8988T (cell line): ENCODE measurements at places on chromosomes 12 and 14.

DNA sequence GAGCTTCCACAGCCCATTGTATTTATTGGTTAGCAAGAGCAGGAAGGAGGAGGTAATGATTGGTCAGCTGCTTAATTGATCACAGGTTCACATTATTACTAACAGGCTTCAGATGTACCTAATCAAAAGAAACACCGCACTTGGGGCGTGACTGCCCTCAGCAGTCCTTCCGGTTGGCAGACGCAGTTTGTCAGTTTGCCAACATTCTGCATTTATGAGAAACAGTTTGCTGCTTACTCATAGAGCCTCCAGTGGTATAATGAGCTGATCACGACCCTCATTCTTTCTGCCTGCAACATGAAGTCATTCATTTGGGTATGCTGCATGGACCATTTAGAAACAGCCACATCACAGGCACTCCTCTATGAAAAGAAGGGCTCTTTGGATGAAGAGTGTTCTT lies 42.5 kb upstream of the PPM1H start:
- DNase-seq: no peak

GRCh38 chr12:113820309-113820708 lies 145.8 kb downstream of the RBM19 start:
- no peak for DNase-seq

DNA sequence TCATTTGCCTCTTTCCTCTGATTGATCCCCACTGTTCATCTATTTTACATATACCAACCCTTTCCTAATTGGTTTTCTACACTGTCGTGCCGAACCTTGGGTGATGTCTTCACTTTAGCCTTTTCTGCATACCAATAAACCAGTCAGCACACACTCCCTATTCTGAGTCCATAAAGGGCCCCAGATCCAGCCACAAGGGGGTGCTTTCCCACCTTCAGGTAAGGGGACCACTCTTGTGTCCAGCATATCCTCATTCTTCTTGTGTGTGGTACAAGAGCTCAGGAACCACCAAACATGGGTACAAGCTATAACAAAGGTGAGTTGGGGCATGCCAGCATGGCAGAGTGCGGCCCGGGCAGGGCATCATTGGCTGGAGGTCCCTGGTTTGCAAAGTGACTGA lies 859.8 kb downstream of the FSCB start:
- DNase-seq: no peak

- no peak for DNase-seq
Measured at GRCh38 chr12:94169495-94169894, 21.1 kb downstream of the PLXNC1 start.

GRCh38 chr14:26400373-26400772 lies 197.5 kb downstream of the NOVA1 start:
- no peak for DNase-seq

DNA sequence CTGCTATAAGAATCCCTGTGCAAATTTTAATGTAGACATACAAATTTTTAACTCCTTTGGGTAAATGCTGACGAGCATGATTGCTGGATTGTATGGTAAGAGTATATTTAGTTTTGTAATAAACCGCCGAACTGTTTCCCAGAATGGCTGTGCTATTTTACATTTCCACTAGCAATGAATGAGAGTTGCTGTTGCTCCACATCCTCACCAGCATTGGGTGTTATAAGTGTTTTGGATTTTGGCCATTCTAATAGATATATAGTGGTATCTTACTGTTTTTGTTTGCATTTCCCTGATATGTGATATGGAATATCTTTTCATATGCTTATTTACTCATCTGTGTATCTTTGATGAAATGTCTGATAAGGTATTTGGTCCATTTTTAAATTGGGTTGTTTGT lies 23.7 kb downstream of the ETNK1 start:
- DNase-seq: no peak

GRCh38 chr12:54561164-54561563 lies 11.8 kb downstream of the PDE1B start:
- DNase-seq: no peak

GRCh38 chr14:102764220-102764671 lies 13.0 kb upstream of the TRAF3 start:
- DNase-seq: no peak

DNA sequence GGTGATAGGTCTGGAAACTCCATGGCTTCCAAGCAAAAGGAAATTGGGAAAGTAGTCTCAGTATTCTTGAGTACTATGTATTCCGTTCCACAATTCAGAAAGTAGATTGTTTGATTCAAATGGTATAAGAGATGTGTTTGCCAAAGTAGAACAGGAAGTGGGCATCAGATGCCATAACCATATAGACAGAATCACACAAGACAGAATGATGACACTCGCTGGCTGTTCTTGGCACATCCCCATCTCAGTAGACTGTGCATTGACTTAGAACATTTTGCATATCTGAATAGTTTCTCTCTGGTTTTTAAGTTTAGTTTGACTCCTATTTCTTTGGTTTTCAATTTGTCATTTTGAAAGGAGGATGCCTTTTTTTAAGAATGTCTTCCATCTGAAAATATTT lies 221.1 kb upstream of the RGS6 start:
- no peak for DNase-seq

- DNase-seq: no peak
Measured at GRCh38 chr14:57502586-57503254, 9.1 kb upstream of the CCDC198 start.

DNA sequence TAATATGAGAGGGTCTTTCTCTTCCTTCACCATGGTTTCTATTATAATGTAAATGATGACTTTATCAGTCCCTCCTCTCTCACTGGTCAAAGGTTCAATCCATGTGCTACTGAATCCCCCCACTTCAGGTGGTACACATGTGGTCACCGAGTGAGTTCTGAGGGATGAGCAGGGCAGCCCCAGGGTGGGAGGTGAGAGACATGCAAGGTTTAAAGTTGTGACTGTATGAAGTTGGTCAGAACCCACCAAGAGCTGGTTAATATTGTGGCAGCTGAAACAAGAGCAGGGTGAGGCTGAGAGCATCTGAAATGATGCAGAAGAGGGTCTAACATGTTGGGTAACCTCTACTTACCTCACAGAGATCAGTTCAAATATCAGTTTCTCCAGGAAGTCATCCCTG lies 444.7 kb upstream of the FBXO33 start:
- no peak for DNase-seq

- DNase-seq: no peak
Measured at GRCh38 chr14:69004731-69005431, 25.8 kb upstream of the ACTN1 start.

GRCh38 chr14:53399057-53399456 lies 245.9 kb upstream of the DDHD1 start:
- no peak for DNase-seq

DNA sequence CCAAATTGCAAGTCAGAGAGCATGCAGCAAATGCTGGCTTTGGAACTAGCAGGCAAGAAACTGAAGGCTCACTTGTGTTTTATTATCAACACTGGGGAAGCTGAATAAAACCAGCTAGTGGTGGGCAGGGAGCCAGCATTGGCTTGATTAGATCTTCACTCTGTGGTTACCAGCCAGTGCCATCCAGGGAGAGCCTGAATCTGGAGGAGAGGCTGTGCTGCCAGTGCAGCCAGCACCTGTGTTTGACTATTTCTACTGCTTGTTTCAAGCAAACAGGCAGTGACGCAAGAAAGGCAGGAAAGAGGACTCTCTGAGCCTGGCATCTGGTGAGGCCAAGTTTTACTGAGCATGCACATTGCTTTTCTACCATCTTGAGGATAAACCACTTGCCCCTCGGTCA lies 247.0 kb downstream of the PHLDA1 start:
- DNase-seq: no peak

DNA sequence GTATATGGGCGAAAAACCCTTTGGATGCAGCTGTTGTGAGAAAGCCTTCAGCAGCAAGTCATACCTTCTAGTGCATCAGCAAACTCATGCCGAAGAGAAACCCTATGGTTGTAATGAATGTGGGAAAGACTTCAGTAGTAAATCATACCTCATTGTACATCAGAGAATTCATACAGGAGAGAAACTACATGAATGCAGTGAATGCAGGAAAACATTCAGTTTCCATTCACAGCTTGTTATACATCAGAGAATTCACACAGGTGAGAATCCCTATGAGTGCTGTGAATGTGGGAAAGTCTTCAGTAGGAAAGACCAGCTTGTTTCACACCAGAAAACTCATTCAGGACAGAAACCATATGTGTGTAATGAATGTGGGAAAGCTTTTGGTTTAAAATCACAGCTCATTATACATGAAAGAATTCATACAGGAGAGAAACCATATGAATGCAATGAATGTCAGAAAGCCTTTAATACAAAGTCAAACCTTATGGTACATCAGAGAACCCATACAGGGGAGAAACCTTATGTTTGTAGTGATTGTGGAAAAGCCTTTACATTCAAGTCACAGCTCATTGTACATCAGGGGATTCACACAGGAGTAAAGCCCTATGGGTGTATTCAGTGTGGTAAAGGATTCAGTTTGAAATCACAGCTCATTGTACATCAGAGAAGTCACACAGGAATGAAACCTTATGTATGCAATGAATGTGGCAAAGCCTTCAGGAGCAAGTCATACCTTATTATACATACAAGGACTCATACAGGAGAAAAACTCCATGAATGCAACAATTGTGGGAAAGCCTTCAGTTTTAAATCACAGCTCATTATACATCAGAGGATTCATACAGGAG lies 21.4 kb downstream of the ZNF268 start:
- no peak for DNase-seq

DNA sequence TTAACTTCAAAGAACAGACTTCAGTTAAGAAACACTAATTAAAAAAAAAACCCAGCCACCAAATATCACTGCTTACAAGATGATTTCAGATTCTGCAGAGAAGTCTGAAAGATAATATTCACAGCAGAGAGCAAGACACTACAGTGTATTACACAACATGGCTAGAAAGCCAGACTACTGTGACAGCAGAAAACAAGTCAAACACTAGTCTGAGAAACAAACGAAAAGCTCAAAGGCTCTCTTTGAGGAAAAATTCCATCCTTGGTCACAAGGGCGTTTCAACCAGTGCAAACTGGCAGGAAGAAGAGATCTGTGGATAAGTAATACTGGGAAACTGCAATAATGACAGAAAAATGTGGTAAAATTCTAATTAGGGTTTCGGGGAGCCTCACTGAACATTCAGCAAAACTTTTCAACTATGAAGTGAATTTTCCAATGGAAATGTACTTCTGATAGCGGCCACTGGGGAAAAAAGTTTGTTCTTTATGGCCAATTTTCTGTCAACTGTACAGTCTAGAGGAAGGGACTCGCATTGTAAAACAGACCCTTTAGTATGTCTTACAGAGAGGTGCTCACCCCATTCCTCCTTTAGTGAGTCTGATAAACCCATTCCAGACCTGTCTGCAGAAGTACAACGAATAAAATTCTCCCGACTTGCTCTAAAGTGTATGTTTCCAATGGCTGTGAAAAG lies 50.4 kb downstream of the ACADS start:
- no peak for DNase-seq
